ENCODE measurements at places on chromosomes 5 and 9. TPM values are rescaled to one million over a fixed set of nuclear protein-coding genes. Genes with fewer than 3 reads are reported as not detected.

MCIDAS gene
- not detected for total RNA-seq

GRCh38 chr5:53335115-53335514 is 145.3 kb upstream of the FST start:
- H3K4me1 ChIP-seq: no peaks in the 10 kb centered on the region
- H3K36me3 ChIP-seq: no peaks in the 10 kb centered on the region
- H3K4me3 ChIP-seq: no peak overlapping the region
- H3K27me3 ChIP-seq: no peaks in the 10 kb centered on the region
- H3K27ac ChIP-seq: no peak overlapping the region
- DNase-seq: no peak

- H3K27me3 ChIP-seq: peaks cover 17% of the 10 kb centered on the region
- H3K27ac ChIP-seq: no peak overlapping the region
- H3K4me3 ChIP-seq: no peak overlapping the region
- H3K4me1 ChIP-seq: no peaks in the 10 kb centered on the region
Measured at GRCh38 chr5:95445995-95446394, 54.8 kb downstream of the FAM81B start.

GRCh38 chr9:131810351-131811170 is 70.7 kb upstream of the RAPGEF1 start:
- H3K36me3 ChIP-seq: no peaks in the 10 kb centered on the region
- peaks cover 30% of the 10 kb centered on the region for H3K27me3 ChIP-seq
- H3K27ac ChIP-seq: no peak overlapping the region
- no peak for DNase-seq

DNA sequence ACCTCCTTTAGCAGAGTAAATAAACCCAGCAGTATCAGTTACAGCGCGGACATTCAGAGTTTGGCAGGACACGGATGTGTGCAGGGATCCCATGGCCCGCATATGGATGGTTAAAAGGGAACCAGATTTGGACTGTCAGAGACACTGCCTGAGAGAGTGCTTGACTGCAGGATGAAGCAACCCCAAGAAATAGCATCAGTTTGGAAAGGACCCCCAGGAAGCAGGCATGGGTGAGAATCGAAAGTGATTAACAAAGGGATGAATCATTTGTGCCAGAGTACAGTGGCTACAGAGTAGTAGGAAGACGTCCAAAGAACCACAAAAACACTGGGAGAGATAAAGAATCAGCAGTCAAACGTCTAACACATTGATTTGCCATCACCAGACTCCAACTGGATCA is 5.5 kb downstream of the C7 start:
- no peak overlapping the region for H3K27ac ChIP-seq
- H3K4me1 ChIP-seq: no peaks in the 10 kb centered on the region
- no peaks in the 10 kb centered on the region for H3K36me3 ChIP-seq
- no peak for DNase-seq
- peaks cover 13% of the 10 kb centered on the region for H3K27me3 ChIP-seq

DNA sequence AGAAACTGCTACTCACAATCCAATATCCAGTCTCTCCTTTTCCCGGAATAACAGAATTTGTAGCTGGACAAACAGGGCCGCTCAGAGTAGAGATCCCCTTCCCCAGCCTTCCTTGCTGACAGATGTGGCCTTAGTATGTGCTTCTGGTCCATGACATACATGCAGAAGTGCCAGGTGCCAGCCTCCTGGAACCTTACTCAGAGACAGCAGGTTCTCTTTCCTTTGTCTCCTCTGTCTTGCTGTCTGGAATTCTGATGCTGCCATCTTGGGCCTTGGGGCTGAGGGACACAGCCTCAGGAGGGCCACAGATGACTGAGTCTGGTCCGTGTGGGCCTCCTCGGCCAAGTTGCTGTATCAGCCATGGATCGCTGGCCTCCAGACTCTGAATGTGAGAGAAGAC is 210.1 kb downstream of the PAX5 start:
- H3K4me1 ChIP-seq: no peaks in the 10 kb centered on the region
- H3K36me3 ChIP-seq: no peaks in the 10 kb centered on the region
- H3K27ac ChIP-seq: no peak overlapping the region

ANKRD34B gene
- not detected for total RNA-seq

GRCh38 chr5:160638161-160638742 is 213.8 kb downstream of the ATP10B start:
- no peak overlapping the region for H3K4me3 ChIP-seq
- peaks cover 3% of the 10 kb centered on the region for H3K27me3 ChIP-seq
- no peaks in the 10 kb centered on the region for H3K4me1 ChIP-seq

GRCh38 chr5:171609806-171610452 is 175.7 kb upstream of the SMIM23 start:
- no peak overlapping the region for H3K4me3 ChIP-seq
- peaks cover 23% of the 10 kb centered on the region for H3K27me3 ChIP-seq
- DNase-seq: no peak
- H3K36me3 ChIP-seq: no peaks in the 10 kb centered on the region

- H3K36me3 ChIP-seq: peaks cover 86% of the 10 kb centered on the region
- no peaks in the 10 kb centered on the region for H3K27me3 ChIP-seq
- H3K4me3 ChIP-seq: no peak overlapping the region
- H3K4me1 ChIP-seq: no peaks in the 10 kb centered on the region
- DNase-seq: no peak
Measured at GRCh38 chr9:35714123-35714522, 17.9 kb downstream of the TLN1 start.

- no peaks in the 10 kb centered on the region for H3K4me1 ChIP-seq
- H3K27ac ChIP-seq: no peak overlapping the region
- no peaks in the 10 kb centered on the region for H3K36me3 ChIP-seq
- no peak overlapping the region for H3K4me3 ChIP-seq
Measured at GRCh38 chr9:15909297-15909696, 356.5 kb downstream of the CCDC171 start.

DNA sequence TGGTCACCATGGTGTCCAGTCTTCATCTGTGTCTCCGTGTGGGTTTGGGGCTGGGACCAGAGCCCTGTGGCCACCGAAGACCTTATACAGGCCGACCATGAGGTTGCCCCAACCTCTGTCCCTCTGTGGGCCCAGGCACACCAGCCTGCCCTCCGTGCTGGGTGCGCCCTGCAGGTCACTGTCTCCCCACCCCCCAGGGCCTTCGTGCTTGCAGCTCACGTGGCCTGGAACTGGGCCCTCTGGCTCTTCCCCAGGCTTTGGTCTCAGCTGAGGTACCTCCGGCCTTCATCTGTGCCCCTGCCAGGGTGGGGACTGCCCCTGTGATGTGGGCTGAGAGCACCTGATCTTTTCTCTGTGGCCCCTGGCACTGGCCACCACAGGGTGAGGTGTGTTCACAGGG is 92.1 kb downstream of the RXRA start:
- no peak overlapping the region for H3K27ac ChIP-seq
- no peaks in the 10 kb centered on the region for H3K36me3 ChIP-seq
- no peak for DNase-seq
- H3K4me3 ChIP-seq: no peak overlapping the region

- no peak overlapping the region for H3K27ac ChIP-seq
- no peaks in the 10 kb centered on the region for H3K36me3 ChIP-seq
- no peaks in the 10 kb centered on the region for H3K4me1 ChIP-seq
Measured at GRCh38 chr5:67765697-67766096, 449.9 kb upstream of the PIK3R1 start.

GRCh38 chr5:14702238-14702839 is 37.8 kb downstream of the OTULIN start:
- peak overlapping the region; percentile 57 for H3K27ac ChIP-seq
- H3K27me3 ChIP-seq: no peaks in the 10 kb centered on the region
- no peak overlapping the region for H3K4me3 ChIP-seq

DNA sequence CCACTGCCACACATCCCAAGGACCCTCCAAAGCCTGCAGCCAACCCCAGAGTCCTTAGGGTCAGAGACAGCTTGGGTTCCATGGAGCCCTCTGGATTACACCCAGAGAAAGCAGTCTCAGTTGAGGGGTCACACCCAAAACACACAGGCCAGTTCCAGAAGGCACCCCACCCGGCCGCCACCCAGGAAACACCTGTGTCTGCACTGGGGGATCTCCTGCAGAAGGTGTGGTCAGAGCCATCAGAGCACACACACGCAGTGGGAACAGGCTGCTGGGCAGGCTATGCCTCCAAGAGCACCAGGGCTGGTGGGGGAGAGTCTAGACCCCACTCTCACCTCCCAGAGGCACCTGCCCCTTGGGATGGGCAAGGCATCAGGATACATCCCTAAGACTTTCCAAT is 27.3 kb downstream of the NIPAL4 start:
- H3K27me3 ChIP-seq: no peaks in the 10 kb centered on the region
- H3K36me3 ChIP-seq: peaks cover 91% of the 10 kb centered on the region
- H3K4me1 ChIP-seq: peaks cover 55% of the 10 kb centered on the region
- no peak for DNase-seq
- peak overlapping the region; percentile 63 for H3K27ac ChIP-seq
- H3K4me3 ChIP-seq: no peak overlapping the region

- peaks cover 49% of the 10 kb centered on the region for H3K27me3 ChIP-seq
- no peak overlapping the region for H3K4me3 ChIP-seq
- no peak for DNase-seq
- no peak overlapping the region for H3K27ac ChIP-seq
- no peaks in the 10 kb centered on the region for H3K36me3 ChIP-seq
Measured at GRCh38 chr5:6582507-6583048, 50.3 kb downstream of the NSUN2 start.

- DNase-seq: no peak
- H3K27me3 ChIP-seq: no peaks in the 10 kb centered on the region
- H3K4me3 ChIP-seq: no peak overlapping the region
- no peaks in the 10 kb centered on the region for H3K36me3 ChIP-seq
Measured at GRCh38 chr5:134439210-134439654, 27.6 kb upstream of the CDKN2AIPNL start.

GLDC gene
- total RNA-seq: 4.2 TPM

GRCh38 chr5:14675865-14676300 is 11.4 kb downstream of the OTULIN start:
- DNase-seq: no peak
- peak overlapping the region; percentile 92 for H3K27ac ChIP-seq
- peak overlapping the region; percentile 64 for H3K4me3 ChIP-seq
- H3K36me3 ChIP-seq: peaks cover 61% of the 10 kb centered on the region

PNPLA7 gene
- 4.5 TPM for total RNA-seq

MAMDC4 gene
- 13.6 TPM for total RNA-seq

DNA sequence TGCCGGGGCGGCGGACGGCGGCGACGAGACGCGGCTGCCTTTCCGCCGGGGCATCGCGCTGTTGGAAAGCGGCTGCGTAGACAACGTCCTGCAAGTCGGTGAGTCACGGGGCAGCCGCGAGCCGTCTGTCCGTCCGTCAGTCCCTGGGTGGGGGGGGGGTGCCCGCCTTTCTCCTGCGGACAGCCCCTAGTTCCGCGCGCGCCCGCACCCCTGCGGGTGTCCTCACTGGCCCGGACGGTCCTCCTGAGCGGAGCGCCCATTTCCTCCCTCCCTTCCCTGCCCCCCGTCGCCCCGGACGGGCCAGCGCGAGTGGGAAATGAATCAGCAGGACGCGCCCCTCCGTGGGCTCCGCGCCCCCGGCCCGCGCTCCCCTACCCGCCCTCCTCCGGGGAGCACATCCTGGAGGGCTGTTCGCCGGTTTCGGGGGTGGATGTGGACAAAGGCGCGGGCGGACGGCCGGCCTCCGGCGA is 828 bp downstream of the ZSWIM6 start:
- peaks cover 32% of the 10 kb centered on the region for H3K27me3 ChIP-seq
- peaks cover 20% of the 10 kb centered on the region for H3K36me3 ChIP-seq
- no peak overlapping the region for H3K27ac ChIP-seq
- peak; percentile 41 for DNase-seq
- H3K4me1 ChIP-seq: peaks cover 35% of the 10 kb centered on the region

MLANA gene
- not detected for total RNA-seq

DNA sequence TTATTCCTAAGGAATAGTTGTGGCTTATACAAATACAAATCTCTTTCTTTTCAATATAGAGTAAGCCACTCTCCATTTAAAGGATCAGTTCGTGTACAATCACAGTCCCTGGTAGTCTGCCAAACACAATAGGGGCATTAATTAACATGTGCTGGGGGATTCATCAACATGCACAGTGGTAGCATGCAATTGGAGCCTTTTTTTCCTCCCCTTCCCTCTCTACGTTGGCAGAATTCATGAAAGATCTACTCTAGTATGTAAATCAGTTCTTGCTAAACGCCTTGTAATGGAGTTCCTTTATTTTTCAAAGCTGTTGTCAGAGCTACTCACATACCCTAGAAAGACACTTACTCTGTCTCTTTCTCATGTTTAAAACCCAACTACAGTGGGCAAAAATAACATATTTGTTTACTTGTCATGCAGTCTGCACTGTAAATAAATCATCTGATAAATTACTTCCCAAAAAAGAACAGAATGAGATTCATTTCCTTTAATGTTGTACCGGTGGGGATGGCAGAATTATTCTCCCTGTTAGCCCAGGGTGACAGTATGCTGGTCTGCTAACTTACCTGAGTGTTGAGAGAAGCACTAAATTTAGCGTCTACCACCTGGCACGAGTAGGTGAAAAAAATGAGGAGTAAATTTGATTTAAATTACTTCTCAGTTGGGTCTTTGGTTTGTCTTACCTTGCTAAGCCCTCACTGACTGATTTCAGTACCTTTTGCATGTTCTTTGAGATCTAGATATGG is 341.5 kb upstream of the CCNH start:
- no peak overlapping the region for H3K27ac ChIP-seq
- no peak for DNase-seq
- H3K4me3 ChIP-seq: no peak overlapping the region
- H3K36me3 ChIP-seq: no peaks in the 10 kb centered on the region
- H3K4me1 ChIP-seq: no peaks in the 10 kb centered on the region

- peaks cover 6% of the 10 kb centered on the region for H3K27me3 ChIP-seq
- no peak for DNase-seq
- no peaks in the 10 kb centered on the region for H3K36me3 ChIP-seq
- H3K4me1 ChIP-seq: no peaks in the 10 kb centered on the region
- H3K4me3 ChIP-seq: no peak overlapping the region
Measured at GRCh38 chr9:114288193-114289091, 34.5 kb upstream of the ORM1 start.

ACOT12 gene
- not detected for total RNA-seq

KCNIP1 gene
- total RNA-seq: not detected

All from activated CD4-positive, alpha-beta memory T cell treated with anti-CD3 and anti-CD28 coated beads, Interleukin-2, amount 10 ng/mL, durations not matched to agents 7 days and 5 days (primary cell).